Panc1 (cell line): ENCODE measurements at places on chromosomes 2 and 18. TPM values are rescaled to one million over a fixed set of nuclear protein-coding genes. Genes with fewer than 3 reads are reported as not detected.

Gene AGXT
- 0.36 TPM for total RNA-seq

Gene LYPD6
- total RNA-seq = 0.31 TPM

Gene FAM117B
- total RNA-seq = 7.8 TPM

Gene BARD1
- total RNA-seq = 22.2 TPM

Gene FEZ2
- 51.1 TPM for total RNA-seq

Gene CTAGE1
- not detected for total RNA-seq

DNA sequence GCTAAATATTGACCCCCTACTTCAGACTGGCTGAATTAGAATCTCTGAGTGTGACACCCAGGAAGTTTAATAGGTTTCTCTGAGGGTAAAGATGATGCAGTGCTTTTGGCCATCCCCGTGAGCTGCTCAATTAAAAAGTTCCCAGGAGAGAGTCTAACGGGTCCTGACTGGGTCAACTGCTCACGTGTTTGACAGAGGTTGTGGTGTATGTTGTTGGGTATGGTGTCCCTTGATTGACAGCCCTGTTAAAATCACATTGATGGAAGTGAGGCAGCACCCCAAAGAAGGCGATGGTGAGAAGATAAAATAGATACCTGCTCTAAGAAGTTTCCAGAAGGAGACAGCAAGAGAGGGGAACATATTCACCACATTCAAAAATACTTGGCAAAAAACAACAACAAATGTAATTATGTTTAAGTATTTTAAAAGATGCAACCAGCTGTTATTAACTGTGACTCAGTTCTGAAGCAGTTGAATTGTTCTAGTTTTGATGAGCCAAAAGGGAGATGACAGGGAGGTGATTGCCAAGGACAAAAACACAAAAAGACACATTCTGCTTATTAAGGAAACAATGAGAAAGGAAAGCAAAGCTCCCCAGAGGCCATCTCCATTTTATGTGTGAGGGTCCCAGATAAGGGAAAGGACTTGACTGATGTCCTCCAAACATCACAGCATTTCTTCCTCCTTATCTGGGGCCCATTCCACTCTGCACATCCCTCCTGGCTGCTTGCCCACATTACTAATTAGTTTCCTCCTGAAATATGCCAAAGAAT lies 11.5 kb upstream of the GMCL1 start:
- H3K36me3 ChIP-seq = peaks cover 7% of the 10 kb centered on the region; the same call in 1 of the 2 replicates
- no peak for DNase-seq
- no peak overlapping the region for H3K27ac ChIP-seq
- H3K4me3 ChIP-seq = no peak overlapping the region

DNA sequence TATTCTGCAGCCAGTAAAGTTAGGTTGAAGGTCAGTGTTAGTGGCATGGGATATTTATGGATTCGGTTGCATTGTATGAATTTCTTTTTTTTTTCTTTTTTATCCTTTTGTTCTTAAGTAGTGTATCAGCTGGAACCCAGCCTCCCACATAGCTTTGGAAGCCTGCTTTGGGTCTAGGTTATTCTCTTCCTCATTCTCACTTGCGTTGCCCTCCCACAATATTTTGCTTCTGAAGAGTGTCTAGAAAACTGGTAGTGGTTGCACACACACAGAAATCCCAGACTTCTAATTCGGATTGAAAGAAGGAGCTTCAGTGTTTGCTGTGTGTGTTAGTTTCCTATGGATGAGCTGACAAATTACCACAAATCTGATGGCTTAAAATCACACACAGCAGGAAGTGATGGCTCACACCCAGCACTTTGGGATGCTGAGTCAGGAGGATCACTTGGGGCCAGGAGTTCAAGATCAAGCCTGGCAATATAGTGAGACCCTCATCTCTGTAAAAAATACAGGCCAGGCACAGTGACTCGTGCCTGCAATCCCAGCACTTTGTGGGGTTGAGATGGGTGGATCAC lies 104.8 kb downstream of the ARL4C start:
- peaks cover 32% of the 10 kb centered on the region for H3K4me1 ChIP-seq
- no peaks in the 10 kb centered on the region for H3K27me3 ChIP-seq
- no peak for DNase-seq
- no peaks in the 10 kb centered on the region for H3K36me3 ChIP-seq
- no peak overlapping the region for H3K4me3 ChIP-seq

DNA sequence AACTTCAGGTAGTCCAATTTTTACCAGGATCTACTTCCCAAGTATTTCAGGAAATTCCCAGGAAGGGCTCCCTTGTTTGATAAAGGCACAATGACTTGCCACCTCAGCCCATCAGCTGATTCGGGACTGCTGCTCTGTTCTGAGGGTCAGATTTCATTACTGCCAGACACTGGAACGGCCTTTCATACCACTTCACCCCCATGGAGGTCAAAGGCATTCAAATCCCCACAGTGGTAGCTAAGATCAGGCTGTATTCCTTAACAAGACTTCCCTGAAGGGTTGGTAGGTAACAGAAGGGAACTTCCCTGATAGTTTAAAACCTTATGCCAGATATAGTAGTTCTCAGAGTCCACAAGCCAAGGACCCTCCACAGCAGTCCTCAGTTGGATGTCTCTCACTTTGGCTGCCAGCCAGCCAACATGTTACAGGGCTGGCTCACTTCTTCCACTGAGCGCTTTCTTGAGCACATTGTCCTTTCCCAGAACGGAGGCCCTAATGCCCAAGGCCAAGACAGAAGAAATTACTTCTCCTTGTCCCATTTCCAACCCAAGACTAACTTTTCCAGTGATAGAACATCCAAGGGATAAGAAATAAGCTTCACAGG lies 40.0 kb upstream of the GLS start:
- no peaks in the 10 kb centered on the region; the same call in 1 of the 2 replicates for H3K27me3 ChIP-seq
- DNase-seq = no peak
- H3K4me3 ChIP-seq = no peak overlapping the region
- H3K36me3 ChIP-seq = no peaks in the 10 kb centered on the region

DNA sequence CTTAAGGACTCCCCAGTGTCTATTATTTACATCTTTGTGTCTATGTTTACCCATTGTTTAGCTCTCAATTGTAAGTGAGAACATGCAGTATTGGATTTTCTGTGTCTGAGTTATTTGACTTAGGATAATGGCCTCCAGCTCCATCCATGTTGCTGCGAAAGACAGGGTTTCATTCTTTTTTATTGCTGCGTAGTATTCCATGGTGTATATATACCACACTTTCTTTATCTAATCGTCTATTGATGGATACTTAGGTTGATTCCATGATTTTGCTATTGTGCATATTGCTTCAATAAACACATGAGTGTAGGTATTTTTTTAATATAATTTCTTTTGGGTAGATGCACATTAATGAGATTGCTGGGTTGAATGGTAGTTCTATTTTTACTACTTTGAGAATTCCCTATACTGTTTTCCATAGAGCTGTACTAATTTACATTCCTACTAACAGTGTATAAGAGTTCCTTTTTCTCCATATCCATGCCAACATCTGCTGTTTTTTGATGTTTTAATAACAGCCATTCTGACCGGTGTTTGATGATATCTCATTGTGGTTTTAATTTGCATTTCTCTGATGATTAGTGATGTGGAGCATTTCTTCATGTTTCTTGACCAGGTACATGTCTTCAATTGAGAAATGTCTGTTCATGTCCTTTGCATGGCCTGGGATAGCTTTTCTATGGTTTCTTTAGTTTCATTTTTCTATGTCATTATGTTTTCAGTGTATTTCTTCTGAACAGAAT lies 21.8 kb downstream of the MTCL1 start:
- H3K4me1 ChIP-seq = peaks cover 19% of the 10 kb centered on the region
- H3K27me3 ChIP-seq = no peaks in the 10 kb centered on the region
- H3K36me3 ChIP-seq = no peaks in the 10 kb centered on the region
- no peak overlapping the region for H3K4me3 ChIP-seq

DNA sequence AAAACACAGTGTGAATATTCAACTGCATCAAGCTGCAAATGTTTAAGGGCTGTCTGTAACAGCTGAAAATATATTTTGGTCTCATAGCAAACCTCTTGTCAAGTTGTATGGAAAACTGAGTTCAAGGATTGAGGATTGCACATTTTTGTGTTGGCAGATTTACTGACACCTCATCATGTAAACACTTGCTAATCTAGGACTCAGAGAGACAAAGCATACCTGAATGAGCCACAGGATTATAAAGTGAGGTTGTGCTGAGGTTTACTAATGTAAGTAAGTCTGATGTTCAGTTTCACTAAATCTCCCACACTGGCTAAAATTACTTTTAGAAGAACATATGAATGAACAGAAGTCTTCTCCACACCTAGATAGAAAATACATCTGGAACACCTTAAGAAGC lies 1993.1 kb upstream of the CELF4 start:
- no peak for DNase-seq
- H3K4me3 ChIP-seq = no peak overlapping the region
- no peaks in the 10 kb centered on the region for H3K36me3 ChIP-seq
- H3K27me3 ChIP-seq = no peaks in the 10 kb centered on the region
- no peaks in the 10 kb centered on the region for H3K4me1 ChIP-seq
- no peak overlapping the region for H3K27ac ChIP-seq

- no peaks in the 10 kb centered on the region for H3K27me3 ChIP-seq
- no peak overlapping the region for H3K4me3 ChIP-seq
- H3K27ac ChIP-seq = no peak overlapping the region
- no peaks in the 10 kb centered on the region for H3K36me3 ChIP-seq
- no peak for DNase-seq
- H3K4me1 ChIP-seq = no peaks in the 10 kb centered on the region
Measured at GRCh38 chr2:127681976-127682857, 6.9 kb upstream of the LIMS2 start.

DNA sequence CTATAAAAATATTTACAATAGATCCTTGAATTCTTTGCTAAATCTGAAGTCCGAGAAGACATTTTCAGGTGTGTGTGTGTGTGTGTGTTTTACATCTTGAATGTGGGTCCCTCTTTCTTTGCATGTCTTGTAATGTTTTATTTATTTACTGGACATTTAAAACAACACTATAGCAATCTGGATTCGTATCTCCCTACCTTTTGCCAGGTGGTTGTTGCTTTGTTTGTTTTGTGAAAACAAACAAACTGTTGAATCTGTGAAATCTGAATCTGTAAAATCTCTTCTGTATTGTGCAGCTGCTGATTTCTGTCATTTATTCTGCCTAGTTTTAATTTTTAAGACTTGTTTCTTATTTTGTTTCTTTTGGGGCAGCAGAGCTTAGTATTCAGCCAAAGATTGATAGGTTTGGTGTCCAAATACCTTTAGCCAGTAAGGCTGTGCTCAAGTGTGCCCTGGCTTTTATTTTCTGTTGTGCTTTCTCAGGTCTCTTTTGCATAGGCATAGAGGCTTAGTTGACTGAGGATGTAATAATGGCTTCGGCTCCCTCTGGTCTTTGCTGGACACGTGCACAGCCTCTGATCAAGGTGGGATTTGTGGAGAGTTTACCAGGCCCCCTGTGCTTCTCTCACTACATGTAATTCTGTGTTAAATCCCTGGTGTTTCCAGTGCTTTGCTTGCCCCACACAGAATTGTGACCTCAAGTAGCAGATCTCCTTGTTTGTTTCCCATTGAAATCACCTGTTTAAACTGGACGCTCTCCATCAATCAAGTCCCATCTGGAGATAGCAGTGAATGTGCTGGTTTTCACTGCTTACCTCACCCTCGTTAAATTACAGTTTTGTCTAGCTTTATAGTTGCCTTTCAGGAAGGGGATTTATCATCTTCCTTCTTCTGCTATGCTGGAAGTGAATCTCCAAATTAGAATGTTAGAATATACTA lies 71.1 kb downstream of the BIRC6 start:
- peaks cover 19% of the 10 kb centered on the region for H3K4me1 ChIP-seq
- no peaks in the 10 kb centered on the region for H3K36me3 ChIP-seq
- no peaks in the 10 kb centered on the region for H3K27me3 ChIP-seq
- no peak overlapping the region for H3K27ac ChIP-seq
- no peak for DNase-seq
- H3K4me3 ChIP-seq = no peak overlapping the region

DNA sequence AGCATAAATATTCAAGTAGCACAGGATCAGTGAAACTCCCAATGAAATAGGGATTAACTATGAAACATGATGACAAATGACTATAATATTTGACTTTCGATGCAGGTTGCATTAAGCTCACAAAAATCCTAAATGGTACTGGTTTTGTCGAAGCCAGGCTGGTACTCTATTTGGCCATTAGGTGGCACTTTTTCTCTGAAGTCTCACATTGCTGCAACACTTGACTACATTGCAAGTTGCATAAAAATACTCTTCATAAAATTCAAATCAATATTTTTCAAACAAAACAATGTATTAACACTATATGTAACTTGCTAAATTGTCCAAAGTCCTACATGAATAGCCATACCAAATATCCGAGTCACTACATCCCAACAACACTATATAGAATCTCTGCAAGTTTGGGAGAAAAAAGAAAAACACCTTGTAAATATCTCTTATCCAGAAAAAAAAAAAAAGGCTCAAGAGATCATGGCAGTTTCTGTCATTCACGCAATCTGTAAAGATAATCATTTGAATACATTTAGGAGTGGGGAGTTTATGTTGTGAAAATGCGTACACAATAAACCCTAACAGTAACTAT lies 9.5 kb downstream of the RTTN start:
- no peaks in the 10 kb centered on the region for H3K27me3 ChIP-seq
- H3K27ac ChIP-seq = peak overlapping the region; percentile 80
- DNase-seq = no peak
- H3K4me1 ChIP-seq = peaks cover 22% of the 10 kb centered on the region

GRCh38 chr18:68940754-68941153 lies 142.9 kb downstream of the CCDC102B start:
- no peak overlapping the region for H3K4me3 ChIP-seq
- no peaks in the 10 kb centered on the region for H3K27me3 ChIP-seq
- no peaks in the 10 kb centered on the region for H3K4me1 ChIP-seq

DNA sequence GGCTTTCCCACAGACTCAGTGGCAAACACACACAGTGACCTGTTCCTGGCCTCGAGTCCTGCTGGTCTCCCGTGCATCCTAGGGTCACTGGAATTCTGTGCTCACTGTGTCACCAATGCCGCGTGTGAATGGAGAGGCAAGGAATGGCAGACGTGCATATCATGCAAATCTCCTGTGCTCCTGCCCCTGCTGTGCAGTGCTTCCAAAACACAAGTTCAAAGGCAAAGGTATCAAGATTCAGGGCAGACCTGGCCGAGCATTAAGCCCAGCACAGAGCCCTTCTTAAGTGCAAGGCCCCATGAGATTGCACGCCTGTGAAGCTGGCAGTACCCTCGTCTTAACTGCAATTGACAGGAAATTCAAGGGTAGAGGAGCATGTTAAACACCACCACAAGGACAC lies 129.1 kb downstream of the NDUFA10 start:
- H3K4me1 ChIP-seq = no peaks in the 10 kb centered on the region
- H3K27me3 ChIP-seq = peaks cover 2% of the 10 kb centered on the region; the same call in 1 of the 2 replicates
- no peak overlapping the region for H3K4me3 ChIP-seq
- no peak for DNase-seq
- no peak overlapping the region for H3K27ac ChIP-seq

DNA sequence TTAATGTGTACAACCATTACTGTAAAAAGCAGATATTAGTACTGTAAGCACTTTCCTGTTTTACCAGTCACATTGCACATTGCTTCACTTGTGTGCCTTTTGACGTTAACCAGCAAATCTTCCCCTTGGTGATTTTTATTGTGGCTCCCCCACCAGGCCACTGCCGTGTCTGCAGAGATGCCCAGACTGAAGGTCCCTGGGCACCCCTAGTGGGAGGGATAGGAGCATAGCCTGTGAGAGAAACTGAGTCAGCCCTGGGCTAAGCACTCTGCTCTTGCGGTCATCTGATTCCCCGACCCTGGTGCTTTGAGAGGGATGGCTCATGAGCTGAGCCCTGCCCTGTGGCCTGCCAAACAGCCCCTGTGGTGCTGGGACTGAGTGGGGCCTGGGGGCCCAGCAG lies 73.4 kb downstream of the INPP4A start:
- H3K4me3 ChIP-seq = no peak overlapping the region
- H3K27ac ChIP-seq = no peak overlapping the region
- H3K36me3 ChIP-seq = no peaks in the 10 kb centered on the region
- no peak for DNase-seq
- no peaks in the 10 kb centered on the region for H3K27me3 ChIP-seq

GRCh38 chr18:55069497-55069896 lies 110.2 kb upstream of the CCDC68 start:
- H3K27ac ChIP-seq = no peak overlapping the region
- H3K4me3 ChIP-seq = no peak overlapping the region
- no peaks in the 10 kb centered on the region for H3K4me1 ChIP-seq
- DNase-seq = no peak
